ENCODE measurements at places on chromosomes 16 and 17.

GRCh38 chr17:79353548-79353947 is 257.3 kb downstream of the RBFOX3 start:
- no peak for DNase-seq

DNA sequence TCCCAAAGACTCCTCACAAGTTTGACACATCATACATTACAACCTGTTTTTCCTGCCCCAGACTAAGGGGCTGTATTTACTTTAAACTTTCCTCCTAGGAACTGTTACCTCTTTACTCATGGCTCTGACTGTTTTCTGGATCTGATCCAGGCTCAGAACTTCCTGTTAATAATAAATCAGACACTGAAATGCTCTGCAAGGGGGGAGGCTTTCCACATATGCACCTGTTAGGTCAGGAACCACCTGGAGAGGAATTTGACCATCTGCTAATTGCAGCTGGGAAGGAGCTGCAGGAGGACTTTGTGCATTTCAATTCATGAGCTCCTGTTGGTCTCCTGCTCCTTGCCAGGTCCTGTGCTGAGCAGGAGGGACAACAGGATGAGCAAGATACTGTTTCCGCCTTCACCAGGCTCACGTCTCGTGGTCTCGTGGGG is 476.9 kb upstream of the CDH5 start:
- DNase-seq: no peak

- no peak for DNase-seq
Observed at GRCh38 chr16:83998091-83998490, 30.0 kb downstream of the NECAB2 start.

DNA sequence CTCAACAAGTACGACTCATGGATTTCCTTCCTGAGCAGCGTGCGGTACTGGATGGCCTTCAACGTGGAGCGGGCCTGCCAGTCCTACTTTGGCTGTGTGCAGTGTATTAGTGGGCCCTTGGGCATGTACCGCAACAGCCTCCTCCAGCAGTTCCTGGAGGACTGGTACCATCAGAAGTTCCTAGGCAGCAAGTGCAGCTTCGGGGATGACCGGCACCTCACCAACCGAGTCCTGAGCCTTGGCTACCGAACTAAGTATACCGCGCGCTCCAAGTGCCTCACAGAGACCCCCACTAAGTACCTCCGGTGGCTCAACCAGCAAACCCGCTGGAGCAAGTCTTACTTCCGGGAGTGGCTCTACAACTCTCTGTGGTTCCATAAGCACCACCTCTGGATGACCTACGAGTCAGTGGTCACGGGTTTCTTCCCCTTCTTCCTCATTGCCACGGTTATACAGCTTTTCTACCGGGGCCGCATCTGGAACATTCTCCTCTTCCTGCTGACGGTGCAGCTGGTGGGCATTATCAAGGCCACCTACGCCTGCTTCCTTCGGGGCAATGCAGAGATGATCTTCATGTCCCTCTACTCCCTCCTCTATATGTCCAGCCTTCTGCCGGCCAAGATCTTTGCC is 9.0 kb downstream of the HAS3 start:
- no peak for DNase-seq

DNA sequence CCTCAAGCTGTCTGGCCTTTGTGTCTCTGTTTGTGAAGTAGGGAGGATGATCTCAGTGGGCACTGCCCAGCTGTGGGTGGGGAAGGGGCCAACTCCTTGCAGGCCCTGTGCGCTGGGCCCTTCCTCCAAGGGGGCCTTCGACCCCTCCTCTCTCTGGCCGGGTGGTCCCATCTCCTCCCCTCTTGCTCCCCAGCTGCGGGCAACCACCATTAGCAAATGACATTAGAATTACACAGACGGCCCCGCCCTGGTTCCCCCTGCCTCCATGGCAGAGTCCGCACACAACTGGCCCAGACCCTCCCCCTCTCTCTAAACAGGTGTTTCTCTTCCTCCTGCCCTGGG is 2.5 kb upstream of the SLC6A4 start:
- DNase-seq: no peak

Data from stimulated activated CD8-positive, alpha-beta memory T cell treated with anti-CD3 and anti-CD28 coated beads, Interleukin-4, amount 100 ng/mL, for 4 hours (primary cell).